ENCODE measurements at places on chromosomes 2 and 18.

DNA sequence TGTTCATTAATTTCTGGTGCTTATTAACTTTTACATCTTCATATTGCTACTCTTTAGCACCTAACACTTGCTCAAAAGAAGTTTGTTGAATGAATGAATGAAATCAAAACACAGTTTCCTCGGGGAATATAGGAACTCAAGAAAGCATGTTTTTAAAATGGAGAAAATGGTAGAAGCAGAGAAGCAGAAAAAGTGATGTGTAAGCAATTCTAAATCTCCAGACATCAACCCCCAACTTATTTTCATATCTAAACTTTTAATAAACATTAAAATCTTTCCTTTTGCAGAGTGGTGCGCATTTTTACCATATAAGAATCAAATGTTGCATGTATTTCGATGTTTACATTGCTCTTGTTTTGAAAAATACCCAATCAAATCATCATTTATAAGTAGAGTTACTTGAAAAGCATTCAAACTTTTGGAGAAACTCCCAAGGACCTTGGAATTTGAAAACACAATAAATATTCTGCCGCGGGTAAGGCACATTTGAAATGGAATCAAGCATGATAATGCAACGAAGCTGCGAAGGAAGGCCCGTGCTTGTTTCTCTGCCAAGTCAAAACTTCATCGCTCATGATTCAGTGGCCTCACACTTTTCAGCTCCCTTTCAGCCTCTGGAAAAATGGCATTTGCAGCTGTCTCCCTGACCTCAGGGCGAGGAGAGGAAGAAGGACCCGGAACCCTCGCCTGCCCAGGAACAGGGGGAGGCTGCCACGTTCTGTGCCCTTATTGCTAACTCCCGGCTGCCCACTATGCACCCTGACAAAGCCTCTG is 26.7 kb upstream of the SMIM21 start:
- DNase-seq, result no peak

DNA sequence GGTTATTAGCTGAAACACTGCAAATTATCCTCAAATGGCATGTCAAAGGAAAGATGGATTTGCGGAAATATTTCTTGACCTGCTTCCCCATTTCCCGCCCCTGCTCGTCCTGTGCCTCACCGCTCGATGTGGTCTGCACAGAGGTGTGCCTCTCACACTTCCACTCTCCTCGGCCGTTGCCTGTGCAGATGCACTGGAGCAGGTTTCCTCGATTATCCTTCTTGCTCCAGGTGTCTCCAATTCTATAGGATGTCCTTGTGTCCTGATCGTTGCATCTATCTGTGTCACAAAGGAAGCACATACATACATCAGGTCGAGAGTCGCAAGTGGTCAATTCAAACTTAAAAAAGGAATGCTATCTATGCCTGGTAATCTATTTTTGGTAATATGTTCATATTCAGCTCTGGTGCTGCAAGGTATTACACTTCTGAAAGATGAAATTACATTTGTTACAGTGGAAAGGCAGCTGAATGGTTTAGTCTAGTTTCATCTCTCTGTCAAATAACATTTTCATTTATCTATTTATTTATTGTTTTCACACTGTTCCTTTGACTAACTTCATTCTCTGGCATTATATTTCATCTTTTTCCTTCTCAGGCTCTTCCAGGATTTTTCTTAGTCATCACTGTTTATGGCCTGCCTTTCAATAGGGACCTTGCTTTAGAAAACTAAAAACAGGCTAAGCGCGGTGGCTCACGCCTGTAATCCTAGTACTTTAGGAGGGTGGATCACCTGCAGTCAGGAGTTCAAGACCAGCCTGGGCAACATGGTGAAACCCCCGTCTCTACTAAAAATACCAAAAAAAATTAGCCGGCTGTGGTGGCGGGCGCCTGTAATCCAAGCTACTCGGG is 7.6 kb downstream of the FN1 start:
- no peak for DNase-seq

GRCh38 chr18:55239740-55240139 is 280.5 kb upstream of the CCDC68 start:
- DNase-seq, result no peak

DNA sequence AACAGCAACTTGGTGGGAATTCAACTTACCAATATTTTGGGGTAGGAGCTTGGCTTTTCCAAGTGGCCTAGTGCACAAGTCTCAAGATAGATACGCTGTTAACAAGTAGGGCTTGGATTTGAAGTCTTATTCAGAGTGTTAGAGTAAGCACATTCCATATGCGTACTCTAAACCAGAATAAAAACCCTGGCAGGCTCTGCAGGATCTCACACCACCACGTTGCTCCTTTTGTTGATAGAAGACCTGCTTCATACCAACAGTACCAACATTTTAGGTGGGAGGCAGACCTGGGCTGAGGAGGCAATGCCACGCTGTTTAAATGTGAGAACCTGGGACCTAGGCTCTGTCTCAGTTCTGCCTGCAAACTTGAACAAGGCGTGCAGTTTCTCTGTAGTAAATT is 214.0 kb downstream of the RNF144A start:
- DNase-seq, result no peak

DNA sequence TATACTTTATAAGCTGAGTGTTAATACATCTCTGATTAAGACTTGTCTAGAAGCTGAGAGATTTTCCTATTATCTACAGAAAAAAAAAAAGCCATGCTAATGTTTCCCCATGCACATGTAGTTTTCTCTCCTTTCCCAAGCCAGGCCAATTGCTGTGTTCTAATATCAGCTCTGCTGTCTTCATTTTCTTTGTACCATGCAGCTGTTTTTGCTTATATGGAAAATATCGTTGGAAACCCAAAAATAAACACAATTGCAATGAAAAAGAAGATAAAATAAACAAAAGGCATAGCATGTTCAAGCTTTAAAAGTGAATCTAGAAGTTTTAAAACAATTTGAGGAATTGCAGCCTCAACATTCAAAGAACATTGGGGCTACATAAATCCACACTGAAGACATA is 817.4 kb upstream of the ACVR2A start:
- DNase-seq, result no peak

- no peak for DNase-seq
Observed at GRCh38 chr2:129334696-129335410, 644.6 kb upstream of the RAB6C start.

DNA sequence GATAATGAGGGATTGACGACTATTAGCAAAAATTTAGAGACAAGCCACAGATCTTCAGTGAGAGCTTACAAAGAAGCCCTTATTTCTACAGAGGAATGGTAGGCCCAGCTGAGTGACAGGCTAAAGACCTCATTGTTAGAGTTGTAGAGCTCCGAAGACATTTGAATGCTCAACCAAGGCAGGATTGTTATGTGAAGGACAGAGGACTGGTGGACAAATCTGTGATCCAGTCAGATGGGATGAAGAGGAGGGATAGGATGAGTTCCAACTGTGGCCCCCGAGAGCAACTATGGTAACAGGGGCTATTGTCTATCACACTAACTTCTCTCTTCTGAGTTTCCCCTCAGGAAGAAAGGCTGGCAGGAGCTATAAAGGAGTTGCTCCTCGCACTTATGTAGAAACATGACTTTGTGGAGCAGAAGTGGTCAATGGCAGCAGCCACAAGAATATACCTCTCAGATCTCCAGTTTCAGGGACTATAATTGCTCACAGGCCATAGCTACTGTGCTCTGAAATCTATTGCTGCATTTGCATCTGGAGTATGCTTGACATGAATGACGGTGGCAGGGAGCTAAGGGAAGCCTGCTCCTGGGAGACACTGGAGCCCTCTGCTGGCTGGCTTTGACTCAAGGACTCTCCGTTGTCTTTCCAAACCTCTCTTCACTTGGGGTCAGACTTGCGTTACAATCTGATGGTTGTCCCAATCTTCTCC is 50.3 kb upstream of the GREB1L start:
- DNase-seq, result peak; percentile 42

GRCh38 chr2:213251618-213252017 is 32.6 kb upstream of the SPAG16 start:
- DNase-seq, result peak; percentile 81

DNA sequence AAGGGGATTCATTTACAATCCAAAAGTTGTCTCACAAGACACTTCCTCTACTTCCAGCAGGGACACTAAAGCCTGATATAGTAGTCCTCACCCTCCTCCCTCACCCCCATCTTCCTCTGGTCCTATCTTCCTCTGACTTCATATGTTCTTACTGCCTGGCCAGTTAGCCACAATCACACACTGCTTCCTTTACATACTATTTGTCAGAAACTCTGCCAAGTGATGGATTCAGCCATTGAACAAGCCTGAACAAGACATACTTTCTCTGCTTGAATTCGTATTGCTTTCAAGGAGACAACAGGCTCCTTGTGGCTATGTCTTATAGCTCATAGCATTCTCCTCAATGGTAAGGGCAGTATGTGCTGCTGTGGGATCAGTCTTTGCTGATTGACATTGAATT is 672.2 kb downstream of the BCL11A start:
- no peak for DNase-seq

GRCh38 chr2:200320344-200320743 is 13.9 kb downstream of the SPATS2L start:
- DNase-seq, result no peak

DNA sequence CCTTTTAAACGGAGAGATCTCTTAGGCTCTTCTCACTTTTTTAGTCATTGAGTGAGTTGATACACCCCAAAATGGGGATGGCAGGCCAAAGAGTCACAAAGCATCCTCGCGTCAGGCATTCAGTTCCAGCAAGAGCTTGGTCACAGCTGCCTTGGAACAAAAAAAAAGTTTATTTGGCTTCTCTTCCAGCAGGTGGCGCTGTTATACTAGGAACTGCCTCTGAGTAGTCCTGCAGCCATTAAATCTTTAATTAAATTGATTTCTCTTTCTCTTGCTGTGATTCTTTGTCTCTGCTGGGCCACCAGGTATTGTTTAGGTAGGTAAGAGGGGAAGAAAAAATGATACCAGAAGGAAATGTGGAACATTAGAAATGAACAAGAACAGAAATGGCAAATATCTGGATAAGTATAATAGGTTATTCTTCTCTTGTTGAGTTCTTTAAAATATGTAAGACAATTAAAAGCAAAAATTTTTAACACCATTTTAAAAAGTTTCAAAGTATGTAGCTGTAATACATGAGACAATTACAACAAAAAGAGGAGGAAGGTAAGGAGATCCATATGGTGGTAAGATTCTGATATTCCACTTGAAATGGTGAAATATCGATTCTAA is 175.1 kb downstream of the GALNT1 start:
- DNase-seq, result peak; percentile 58

DNA sequence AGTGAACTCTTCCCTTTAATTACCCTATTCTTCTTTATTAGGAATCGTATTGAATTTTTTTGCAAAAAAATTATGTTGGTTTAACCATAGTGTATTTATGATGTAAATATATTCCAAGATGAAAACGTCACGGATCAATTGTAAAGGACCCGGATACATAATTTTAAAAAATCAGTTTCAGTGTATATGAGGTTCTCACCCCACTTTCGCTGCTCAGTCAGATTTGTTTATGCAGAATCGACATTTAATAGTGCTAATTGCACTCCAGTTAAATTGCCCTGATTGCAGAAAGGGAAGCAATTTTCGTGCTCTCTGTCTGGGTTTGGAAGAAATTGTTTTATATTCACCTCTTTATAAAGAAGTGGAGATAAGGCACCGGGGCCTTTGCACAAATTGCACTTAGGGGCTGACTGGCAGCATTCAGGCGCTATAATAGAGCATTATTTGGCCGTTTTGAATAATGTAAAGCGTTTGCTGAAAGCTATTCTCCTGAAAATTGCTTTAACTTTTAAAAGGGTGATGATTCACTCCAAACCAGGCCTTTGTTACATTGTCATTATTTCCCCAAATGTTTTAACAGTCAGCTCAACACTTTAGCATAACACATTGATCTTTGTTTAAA is 3.0 kb upstream of the SP9 start:
- DNase-seq, result no peak

- DNase-seq, result no peak
Observed at GRCh38 chr2:143524119-143524553, 394.9 kb downstream of the ARHGAP15 start.

DNA sequence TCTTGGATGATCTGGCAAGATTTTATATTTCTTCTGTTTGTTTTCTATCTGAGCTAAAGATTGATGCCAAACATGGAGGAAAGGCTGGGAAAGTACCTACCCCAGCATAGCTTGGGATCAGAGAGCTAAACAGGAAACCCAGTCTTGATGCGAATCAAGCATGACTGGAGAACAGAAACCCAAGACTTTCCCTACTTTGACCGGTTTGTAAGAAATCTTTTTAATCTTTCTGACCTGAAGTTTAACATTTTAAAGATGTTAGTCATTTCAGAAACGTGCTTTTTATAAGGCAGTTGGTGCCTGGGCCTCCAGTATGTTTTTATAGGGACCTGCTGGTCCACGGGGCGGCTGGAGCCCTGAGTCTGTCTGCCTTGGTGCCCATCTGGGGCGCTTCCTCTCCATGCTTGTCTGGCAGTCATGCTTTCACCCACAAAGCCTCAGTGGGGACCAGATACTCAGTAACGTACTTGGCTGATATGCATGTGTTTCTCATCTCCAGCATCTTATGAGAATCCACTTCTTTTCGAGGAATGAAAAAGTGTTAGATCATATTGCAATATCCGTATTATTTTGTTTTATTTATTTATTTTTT is 266.5 kb downstream of the PTGR3 start:
- DNase-seq, result no peak

DNA sequence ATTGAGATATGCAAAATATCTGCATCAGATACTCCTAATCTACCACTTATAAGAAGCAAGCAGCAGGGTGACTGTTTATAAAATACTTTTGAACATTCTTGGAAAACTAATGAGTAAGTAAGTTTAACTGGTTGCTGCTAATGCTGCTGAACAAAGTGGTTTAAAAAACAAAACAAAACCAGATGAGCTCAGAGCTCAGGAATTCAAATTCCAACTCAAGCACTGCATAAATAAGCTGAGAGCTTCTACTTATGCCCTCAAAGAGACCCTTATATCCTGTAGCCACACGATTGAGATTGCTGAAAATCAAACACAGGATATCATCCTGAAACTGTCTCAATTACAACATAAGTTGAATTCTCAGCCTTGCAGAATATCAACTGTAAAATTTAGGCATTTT is 62.3 kb upstream of the NYAP2 start:
- peak; percentile 12 for DNase-seq
